Activated T-helper 9 cell treated with anti-CD3 and anti-CD28 coated beads, Interleukin-2, amount 50 U/mL, for 16 hours (primary cell): ENCODE measurements at places on chromosomes 5 and 9.

DNA sequence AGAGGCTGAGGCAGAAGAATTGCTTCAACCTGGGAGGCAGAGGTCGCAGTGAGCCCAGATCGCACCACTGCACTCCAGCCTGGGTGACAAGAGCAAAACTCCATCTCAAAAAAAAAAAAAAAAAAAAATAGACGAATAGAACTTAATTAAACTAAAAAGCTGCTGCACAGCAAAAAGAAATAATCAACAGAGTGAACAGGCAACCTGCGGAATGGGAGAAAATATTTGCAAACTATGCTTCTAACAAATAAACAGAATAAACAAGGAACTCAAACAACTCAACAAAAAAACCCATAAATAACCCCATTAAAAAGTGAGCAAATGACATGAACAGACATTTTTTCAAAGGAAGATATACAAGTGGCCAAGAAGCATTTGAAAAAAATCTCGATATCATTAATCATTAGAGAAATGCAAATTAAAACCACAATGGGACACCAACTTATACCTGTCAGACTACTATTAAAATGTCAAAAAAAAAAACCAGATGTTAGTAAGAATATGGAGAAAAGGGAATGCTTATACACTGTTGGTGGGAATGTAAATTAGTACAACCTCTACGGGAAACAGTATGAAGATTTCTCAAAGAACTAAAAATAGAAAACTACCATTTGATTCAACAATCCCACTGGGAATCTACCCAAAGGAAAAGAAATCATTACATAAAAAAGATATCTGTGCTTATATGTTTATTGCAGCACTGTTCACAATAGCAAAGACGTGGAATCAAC, 21.9 kb upstream of the HRH2 start:
- DNase-seq = no peak

- no peak for DNase-seq
Observed at GRCh38 chr5:176873541-176874172, 25.5 kb downstream of the HK3 start.

DNA sequence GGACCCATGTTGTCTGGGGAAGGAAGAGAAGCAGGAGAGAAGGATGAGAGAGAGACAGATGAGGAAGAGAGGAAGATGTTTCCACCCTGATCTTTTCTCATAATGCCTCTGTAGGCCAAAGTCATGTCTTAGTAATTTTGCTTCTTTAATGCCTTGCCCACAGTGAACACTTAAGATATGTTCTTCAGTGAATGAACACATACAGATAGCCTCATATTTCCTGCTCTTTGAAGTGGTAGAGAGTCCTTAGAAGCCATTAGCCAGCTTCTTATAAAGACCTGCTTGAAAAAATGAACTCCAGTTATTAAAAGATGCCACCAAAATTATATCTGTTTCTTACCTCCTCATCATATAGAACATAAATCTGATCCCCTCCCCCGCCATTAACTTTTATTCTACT, 244.4 kb downstream of the CD180 start:
- DNase-seq = no peak

GRCh38 chr9:132622159-132622558, 39.8 kb downstream of the BARHL1 start:
- no peak for DNase-seq

DNA sequence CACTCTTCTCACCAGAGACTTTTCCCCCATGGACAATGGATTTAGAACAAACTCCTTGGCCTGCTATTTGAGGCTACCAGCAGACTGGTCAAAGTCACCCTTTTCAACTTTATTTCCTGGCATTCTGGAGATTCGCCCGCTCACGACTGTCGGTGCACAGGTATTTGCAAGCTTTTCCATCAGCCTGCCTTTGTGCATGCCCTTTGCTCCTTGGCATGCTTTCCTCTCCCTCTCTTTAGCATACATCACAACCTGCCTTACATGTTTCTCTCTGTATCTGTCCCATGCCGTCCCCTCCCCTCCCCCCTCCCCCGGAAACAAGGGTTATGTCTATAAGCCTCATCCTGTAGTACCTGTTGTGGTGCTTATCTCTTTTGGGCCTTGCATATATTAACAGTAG, 257.1 kb downstream of the AOPEP start:
- no peak for DNase-seq

DNA sequence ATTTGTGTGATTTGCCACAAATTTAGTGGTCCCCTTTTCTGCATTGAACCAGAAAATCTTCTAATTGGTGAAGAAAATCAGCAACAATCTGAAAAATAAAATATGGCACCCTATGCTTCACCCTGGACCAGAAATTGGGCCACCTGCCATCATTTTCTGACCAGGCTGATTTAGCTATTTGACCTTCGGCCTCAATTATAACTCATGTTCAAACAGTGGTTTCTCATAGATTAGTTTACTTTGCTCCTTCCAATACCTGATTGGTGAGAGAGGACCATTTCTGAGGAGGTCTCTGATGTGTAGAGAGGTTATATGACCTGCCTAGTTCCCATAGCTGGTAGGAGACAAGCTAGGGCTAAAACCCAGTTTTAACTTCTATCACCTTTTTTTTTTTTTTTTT, 59.0 kb downstream of the PTTG1 start:
- no peak for DNase-seq

GRCh38 chr9:115877852-115878438, 275.6 kb upstream of the PAPPA start:
- DNase-seq = no peak

- DNase-seq = no peak
Observed at GRCh38 chr5:146675636-146676035, 159.6 kb upstream of the GPR151 start.

DNA sequence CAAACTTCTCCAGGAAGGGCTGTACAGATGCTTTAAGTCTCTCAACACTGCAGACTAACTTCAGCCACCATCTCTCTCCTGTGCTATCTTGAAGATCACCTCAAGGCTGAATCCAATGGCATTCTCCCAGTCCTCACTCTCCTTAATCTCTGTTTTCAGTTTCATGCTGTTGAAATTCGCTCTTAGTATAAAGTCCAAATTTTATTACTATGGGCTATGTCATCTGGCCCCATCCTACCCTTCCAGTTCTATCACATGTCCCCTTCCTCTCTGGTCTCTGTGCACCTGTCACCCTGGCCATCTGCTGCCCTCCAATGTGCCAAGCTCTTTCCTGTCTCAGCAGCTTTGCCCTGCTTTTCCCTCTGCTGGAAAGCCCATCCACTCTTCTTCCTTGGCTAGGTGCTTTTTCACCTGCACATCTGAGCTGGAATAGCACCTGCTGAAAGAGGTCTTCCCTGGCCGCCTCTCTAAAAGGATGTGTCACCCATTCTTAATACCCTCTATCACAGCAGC, 284.7 kb upstream of the MAP3K1 start:
- DNase-seq = no peak

DNA sequence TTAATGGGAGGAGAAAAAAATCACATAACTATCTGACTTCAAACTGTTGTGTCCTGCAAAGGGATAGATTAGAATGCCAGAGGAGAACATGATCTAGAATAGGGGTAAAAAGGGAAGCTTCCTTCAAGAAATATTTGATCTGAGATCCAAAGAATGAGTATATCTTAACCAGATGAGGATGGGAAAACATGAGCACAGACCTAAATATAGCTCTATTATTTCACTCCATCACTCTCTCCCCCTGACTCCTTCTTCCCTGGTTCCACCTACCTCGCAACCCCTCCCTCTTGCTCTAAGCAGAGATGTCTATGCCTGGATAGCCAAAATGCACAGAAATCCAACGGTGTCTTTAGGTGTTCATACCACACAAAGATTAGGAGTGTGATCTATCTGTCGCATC, 36.4 kb downstream of the NR4A3 start:
- no peak for DNase-seq

DNA sequence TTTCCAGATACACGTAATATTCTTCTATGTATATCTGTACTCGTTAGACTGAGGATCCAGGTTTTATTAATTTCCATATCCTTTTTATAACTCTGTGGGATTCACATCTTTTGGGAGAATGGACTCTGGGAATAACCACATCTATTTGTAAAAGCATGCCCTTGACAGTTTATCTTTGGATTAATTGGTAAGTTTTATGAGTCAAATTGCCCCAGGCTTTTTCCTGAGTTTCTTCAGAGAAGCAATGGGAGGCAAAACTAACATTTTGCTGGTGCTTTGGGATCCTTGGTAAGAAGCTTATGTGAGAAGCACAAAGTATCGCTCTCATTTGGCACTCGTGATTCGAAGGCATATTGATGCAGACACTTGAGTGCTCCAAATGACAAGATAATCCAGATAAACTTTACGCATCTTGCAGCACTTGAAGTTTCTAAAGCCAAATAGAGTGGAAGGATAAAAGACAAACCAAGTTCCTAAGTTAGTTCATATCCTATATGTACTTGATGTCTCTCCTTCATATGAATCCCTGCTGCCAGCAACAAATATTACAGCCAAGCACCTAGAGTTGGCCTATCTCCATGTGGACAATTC, 324.7 kb downstream of the TLE4 start:
- DNase-seq = no peak

GRCh38 chr5:53882006-53882675, 321.7 kb downstream of the NDUFS4 start:
- no peak for DNase-seq

DNA sequence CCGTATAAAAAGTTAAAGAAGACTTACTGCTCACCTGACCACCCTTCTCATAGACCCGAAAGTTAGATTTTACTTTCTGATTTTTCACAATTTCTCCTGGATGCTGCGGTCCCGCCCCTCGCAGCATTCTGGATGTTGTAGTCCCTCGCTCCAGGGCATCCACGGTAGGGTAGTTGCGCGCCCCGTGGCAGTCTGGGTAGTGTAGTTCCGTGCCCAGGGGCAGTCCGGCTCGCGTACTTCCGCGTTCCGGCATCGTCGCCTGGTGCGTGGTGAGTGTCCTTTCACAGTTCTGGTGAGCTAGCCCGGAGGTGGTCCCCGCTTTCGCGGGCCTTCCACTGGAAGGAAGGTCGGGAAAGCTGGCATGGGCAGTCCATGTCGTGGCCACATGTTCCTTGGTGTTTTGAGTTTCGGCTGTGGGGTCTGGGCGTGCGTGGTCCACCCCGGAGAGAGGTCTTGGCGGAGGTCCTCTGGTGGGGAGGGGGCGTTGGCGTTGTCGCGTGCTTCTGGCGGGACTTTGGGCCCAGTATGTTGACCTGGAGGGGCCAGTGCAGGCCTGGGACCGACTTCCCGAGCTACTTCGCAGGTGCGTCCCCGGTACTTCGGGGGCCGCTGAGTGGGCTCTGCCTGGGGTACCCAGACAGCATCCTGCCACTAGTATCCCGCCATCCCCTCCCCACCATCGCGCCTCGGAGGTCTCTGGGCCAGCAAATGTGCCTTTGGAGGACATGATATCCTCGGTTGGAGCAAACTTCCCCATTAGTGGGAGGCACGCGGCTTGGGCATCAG, at the start of gene ZNF169:
Gene ZNF169, plus strand, starts transcription at position 222 of the 786 bp plus-strand sequence. CDS start 19,515 bp downstream, outside the sequence.
- peak; percentile 83 for DNase-seq

DNA sequence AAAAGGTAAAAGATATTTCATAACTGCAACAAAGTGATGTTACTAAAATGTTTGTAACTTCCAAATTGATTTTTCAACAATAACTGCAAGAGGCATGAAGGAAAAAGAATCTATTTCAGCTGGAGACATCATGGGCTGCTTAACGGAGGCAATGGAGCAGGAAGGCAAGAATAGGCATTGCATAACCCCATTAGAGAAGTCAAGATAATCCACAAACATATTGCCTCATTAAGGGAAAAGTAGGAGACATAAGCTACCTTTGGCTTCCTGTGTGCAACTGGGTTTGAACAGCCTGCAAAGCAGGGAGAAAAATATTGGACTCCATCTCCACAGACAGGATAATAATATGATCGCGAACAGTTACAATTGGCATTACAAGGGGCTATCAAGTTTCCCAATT, 46.7 kb downstream of the SLCO4C1 start:
- no peak for DNase-seq

GRCh38 chr9:127279717-127280285, 15.2 kb downstream of the GARNL3 start:
- no peak for DNase-seq

- DNase-seq = no peak
Observed at GRCh38 chr9:13688990-13689600, 409.6 kb upstream of the MPDZ start.

DNA sequence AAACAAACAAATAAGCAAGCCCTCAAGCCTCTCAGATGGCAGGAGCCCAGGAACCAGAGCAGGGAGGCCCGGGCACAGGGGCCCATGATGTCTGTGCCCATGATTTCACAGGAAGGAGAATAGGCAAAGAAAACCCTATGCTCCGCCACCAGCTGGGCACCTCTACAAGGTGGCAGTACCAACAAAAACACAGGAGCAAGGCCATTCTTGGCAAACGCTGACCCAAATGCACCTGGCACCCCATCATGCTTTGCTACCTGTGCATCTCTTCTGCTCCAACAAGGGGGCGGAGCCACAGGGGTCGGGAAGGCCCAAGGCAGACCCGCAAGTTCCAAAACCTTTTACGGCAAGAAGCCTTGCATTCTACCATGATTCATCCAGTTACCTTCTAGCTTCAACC, 3.1 kb downstream of the BRD3 start:
- no peak for DNase-seq

- DNase-seq = no peak
Observed at GRCh38 chr5:148615644-148616275, 38.6 kb downstream of the HTR4 start.

GRCh38 chr5:181109489-181110013, 21.4 kb downstream of the OR2V1 start:
- DNase-seq = no peak

DNA sequence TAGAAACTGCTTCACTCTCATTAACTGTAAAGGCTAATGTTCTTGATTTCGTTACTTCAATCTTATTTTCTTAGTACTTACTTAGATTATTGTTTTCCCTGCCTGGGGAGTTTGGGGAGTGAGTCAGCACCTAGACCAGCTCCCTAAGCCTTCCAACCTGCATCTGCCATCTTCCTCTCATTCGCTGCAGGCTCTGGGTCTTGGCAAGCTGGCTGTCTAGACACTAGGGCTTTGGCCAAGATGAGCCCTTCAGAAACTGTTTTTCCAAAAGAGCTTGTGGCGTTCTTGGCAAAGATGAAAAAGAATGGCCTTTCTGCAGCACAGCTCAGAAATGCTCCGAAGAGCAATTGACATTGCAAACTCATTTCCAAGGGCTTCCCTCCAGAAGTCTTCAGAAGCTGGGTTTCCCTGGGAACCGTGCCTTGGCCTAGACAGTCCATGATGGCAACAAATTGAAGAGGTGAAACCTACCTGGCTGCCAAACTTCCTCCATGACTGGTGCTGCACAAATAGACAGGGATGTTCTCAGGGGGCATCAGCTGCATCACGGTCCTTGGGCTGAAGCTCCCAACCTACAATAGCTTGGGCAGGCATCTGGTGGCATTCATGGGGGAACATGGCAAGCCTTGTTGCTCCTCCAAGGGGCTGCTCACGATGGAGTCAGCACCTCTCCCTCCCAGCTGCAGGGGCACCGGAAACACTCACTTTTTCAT, 76.6 kb downstream of the NSUN2 start:
- no peak for DNase-seq

GRCh38 chr5:171614511-171614910, 171.1 kb upstream of the SMIM23 start:
- no peak for DNase-seq

GRCh38 chr5:126591549-126591948, 3.5 kb downstream of the ALDH7A1 start:
- DNase-seq = no peak

- DNase-seq = no peak
Observed at GRCh38 chr5:152686931-152687330, 281.9 kb upstream of the NMUR2 start.

GRCh38 chr9:89923961-89924504, 319.2 kb downstream of the GADD45G start:
- no peak for DNase-seq

GRCh38 chr5:53246042-53246836, 136.7 kb upstream of the MOCS2 start:
- no peak for DNase-seq
